Fibroblast of lung (primary cell): ENCODE measurements at places on chromosomes 2 and 18.

DNA sequence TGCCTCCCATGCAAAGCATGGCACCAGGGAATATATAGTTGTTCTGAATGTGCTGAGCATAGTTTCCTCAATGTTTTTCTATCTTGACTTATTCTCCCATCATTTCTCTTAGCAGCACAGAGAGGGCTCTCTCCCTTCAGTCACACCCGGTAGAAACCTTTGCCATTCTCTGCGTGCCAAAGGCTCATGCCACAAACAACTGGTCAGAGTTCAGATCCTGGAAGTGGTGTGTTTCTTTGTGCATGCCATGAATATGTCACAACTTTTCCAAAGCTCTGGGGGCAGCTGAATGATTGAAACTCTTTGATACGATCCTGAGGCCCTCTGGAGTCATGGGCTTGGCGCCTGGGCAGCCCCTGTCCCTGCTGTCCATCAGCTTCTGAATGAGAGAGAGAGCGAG, 28.0 kb upstream of the EDAR start:
- DNase-seq: no peak

- DNase-seq: peak; percentile 10
Measured at GRCh38 chr2:156563994-156564753, 128.0 kb downstream of the GPD2 start.

DNA sequence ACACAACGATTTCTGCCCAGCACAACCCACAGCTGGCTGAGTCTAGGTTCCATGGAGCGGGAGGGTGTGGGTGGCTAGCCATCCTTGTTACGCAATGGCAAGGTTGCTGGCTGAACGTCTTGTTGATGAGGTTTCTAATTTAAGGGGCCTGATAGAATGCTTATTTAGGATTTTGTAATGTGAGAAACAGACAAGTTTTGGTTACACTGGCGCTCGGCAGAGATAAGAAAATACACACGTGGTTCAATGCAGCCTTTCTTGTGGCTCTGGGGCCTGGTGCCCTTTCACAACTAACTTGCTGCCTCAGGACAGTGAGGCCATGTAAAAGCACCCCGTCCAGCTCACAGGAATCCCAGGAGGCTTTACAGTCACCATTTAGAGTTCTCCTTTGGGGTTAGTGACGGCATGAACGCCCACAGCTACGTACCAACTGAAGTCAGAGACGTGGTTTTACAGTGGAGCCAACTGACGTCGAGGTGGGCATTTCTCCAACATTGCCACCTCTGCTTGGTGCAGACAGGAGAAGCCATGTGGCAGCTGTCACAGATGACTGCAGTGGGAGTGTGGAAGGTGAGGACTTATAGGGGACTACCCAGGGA, 29.7 kb upstream of the PIEZO2 start:
- peak; percentile 63 for DNase-seq

- peak; percentile 63 for DNase-seq
Measured at GRCh38 chr2:221629468-221629867, 57.4 kb upstream of the EPHA4 start.

- peak; percentile 37 for DNase-seq
Measured at GRCh38 chr18:12645751-12646203, 12.1 kb downstream of the SPIRE1 start.

DNA sequence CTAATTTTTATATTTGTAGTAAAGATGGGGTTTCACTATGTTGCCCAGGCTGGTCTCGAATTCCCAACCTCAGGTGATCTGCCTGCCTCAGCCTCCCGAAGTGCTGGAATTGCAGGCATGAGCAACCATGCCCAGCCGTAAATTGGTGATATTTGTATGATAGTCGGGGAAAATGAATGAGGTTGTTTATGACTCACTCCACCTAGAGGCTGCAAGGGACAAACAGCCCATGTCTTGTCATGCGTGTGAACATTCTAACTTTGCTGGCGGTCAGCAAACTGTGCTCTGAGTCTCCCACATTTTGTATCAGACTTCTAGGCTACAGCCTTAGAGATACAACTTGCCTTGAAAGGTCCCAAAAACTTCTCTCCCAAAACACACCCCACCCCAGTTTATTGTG, 133.5 kb upstream of the DTNA start:
- no peak for DNase-seq

- peak; percentile 5 for DNase-seq
Measured at GRCh38 chr2:191746346-191747169, 68.6 kb downstream of the NABP1 start.

GRCh38 chr2:201237486-201238123, 22.7 kb upstream of the CASP8 start:
- DNase-seq: no peak

GRCh38 chr2:54986264-54986663, 64.0 kb downstream of the RTN4 start:
- DNase-seq: no peak

DNA sequence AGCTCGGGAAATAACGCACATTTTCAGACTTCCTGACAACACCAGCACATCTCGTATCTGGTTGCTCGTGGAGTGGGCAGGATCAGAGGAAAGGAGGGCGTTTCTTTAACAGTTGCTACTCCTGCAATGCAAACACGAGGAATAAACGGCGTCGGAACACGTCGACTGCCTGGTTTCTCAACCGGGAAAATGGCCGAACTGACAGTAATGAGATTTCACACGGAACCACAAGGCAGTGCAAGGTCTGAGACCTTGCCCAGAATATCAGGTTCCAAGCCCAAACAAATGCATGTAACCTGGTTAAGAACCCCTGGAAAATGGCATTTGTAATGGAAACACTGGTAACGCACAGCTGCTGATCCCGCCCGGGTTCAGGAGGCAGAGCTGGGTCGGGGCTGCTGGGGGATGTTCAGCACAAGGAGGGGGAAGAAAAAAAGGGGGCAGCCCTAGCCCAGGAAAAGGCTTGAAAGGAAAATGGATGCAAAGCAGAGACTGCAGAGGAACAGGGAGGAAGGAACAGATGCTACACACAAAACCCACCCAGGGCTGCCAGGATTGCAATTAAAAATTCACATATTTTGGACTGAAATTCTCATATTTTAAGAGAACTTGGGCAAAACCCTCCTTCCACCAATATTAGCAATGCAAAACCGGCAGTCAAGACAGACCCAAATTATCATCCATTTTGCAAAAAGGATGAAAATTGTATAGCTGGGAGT, 61.6 kb upstream of the KLHL29 start:
- DNase-seq: no peak

DNA sequence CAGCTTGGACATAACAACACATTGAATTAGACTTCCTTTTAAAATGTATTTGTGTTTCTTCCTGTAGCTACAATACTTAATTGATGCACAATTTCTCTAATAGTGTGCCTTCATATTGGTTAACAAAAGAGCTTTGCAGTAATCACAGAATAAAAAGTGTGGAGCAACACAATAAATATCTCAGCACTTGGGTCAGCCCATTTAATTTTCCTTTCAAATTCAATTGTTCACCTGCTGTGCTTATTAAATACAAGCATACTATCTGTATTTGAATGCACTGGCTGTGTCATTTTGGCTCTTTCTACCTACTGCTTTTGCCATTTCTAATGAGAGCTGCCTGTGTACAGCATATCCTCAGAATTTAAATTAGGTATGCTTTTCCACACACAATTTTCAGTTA, 1641.3 kb upstream of the SLC39A10 start:
- no peak for DNase-seq

DNA sequence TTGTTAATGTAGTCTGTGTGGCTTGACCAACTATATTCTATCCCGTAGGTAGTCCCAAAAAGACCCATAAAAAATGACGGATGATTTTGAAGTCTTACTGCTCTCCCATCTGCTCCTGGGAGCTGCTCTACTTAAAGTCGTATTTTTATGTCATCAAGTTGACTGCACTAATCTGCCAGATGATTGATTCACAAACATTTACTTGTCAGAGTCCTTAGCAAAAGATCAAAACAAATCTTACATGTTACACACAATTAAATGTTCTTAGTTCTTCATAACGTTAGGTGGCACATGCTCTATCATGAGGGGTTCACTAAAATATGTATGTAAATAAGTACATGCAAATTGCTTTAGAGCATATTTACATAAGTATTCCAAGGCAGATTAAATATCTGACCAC, 498.3 kb upstream of the LRRTM4 start:
- DNase-seq: no peak

- DNase-seq: no peak
Measured at GRCh38 chr18:35153609-35154272, 87.1 kb upstream of the ZNF397 start.

GRCh38 chr2:149719695-149720094, 132.1 kb upstream of the MMADHC start:
- DNase-seq: no peak

GRCh38 chr2:216789081-216789480, 70.8 kb downstream of the TNP1 start:
- no peak for DNase-seq

DNA sequence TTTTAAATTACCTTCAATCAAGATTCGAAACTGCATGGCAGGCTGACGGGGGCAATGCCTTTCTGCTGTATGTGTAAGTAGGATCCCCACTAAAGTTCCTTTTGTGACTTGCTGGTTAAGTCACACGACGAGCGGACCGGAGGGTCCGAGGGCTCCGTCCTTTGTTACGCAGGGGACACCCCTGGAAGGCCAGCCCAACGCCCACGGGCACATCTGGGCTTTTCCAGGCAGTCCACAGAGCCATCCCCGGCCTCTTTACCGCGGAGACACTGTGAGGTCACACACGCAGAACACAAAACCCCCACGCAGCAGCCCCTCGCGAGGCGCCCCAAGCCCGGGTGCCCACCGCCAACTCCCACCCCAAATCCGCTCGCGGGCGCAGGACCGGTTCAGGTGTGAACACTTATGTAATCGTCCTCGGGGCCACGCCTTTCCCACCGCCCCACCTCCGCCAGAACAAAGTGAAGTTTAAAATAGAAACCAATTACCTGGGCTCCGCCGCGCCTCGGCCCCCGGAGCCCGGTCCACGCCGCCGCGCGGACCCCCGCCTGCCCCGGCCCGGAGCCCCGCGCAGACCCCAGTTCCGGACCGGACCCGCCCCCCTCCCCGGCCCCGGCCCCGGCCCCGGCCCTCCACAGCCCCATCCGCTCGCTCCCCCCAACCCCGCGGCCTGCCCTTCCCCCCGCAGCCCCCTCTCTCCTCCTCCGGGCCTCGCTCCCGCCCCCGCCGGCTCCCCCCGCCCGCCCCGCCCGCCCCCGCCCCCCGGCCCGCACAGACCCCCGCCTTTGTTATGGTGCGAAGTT, 4.2 kb downstream of the ZNF516 start:
- DNase-seq: no peak

- no peak for DNase-seq
Measured at GRCh38 chr2:104521247-104521646, 332.7 kb upstream of the POU3F3 start.

GRCh38 chr2:30231212-30231995, at the start of gene LBH:
Gene LBH (plus strand): TSS chr2:30231534. CDS start chr2:30231739, 205 bp downstream.
- peak; percentile 88 for DNase-seq

DNA sequence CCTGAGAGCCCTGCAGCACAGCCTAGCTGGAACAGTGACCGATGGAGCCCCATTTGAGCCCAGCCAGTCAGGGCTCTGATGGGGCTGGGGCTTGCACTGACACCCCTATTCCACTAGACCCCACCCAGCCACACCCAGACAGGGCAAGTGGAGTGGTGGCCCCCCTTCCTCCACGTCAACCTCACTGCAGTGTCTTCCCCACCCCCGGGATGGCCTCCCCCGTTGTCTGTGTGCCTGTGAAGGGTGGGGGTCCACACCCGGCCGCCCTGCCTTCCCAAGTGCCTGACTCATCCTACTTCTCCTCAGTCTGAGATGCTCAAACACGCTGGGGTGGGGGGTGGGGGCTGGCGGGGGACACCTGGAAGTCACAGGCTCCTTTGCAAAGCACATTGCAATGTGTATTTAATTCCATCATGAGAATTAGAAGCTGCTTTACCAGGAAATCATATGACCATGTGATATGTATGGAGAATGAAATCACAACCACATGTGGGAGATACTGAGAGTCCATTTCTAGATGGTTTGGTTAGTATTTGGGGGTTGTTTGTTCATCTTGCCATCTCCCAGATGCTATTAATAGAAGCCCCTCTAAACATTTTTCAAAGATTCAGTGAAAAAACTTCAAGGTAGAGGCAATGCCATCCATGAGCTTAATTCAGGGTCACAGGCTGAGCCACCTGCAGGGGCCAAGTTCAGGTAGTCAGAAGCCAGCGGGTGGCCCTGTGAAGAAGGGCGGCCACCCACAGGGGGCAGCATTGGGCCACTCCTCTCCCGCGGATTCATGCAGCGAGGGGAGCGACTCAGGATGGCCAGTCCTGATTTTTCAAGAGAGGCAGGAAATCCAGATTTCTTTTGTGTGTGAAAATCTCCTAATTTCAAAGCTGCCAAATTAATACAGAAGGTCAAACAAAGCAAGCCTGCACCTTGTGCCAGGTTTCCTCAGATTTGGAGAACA, 22.7 kb upstream of the GMPPA start:
- DNase-seq: peak; percentile 58

DNA sequence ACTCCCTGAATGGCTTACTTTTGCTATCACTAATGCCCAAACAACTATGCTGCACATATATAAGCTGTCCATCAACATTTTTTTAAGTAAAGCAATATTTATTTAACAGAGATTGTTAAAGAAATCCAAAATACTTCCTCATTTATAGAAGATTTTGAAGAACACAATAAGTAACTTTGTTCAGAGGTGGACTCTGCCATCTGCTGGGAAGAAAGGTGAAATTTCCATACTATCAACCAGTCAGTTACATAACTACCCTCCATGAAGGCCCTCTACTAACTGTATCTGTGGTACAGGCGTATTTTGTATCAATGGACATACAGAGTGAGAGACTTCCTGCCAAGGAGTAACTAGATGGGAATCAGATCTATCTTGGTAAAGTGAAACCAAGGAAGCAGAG, 106.0 kb downstream of the DTNB start:
- peak; percentile 63 for DNase-seq

DNA sequence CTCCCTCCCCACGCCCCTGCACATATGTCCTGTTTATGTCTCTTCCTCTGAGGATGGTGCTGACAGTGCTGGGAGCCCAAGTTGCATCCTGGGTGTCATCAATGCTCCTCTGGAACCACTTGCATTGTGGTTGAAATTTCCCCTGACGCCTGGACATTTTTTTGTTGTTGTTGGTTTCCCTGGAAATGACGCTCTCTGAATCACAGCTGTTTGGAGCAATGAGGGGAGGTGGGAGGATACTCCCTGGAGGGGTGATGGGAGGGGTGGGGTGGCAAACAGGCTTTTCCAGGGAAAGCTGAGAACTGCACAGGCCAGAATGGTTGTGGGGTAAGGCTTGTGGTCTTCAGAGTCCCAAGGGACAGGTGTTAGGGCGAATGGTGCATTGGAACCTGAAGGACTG, 29.6 kb downstream of the CELF4 start:
- no peak for DNase-seq

DNA sequence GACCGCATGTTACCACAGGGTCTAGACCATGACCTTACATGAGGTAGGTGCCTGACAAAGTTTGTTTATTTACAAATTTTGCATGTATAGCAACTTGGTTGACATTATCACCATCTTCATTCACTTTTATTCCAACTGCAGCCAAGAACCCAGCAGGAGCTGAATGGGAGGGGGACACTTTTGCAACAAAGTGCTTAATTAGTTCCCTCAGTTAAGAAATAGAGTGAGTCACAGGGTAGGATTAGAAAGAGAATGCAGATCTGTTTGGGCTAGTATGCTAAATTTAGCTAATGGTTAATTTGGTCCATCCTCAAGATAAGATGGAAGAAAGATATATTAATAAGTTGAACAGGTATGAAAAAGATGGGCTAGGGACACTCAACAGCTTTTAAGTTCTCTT, 678.9 kb downstream of the ARHGAP15 start:
- peak; percentile 36 for DNase-seq

- no peak for DNase-seq
Measured at GRCh38 chr2:127957240-127957639, 70.6 kb downstream of the SAP130 start.

GRCh38 chr18:69981948-69982347, 34.3 kb upstream of the CD226 start:
- DNase-seq: no peak
